Breast epithelium (tissue), 4 donors: ENCODE measurements at places on chromosomes 5 and 9. TPM values are rescaled to one million over a fixed set of nuclear protein-coding genes. Genes with fewer than 3 reads are reported as not detected.

DNA sequence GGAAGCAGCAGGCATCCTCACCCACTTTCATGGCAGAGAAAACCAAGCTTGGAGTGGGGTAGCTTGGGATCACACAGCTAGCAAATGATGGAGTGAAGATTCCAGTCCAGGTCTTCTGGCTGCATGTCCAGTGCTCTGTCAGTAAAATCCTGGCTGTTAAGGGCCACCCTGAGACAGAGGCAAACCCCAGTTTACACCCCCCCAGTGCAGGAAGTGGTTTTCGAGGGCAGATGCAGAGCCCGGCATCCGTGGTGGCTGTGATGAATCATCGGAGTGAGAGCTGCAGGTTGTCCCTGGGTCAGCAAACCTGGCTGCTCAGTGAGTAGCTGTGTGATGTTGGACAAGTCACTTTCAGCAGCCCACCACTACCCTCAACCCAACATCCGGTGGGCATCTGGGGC is 115.4 kb downstream of the RGS3 start:
- H3K4me3 ChIP-seq: no peak overlapping the region
- no peaks in the 10 kb centered on the region for H3K27me3 ChIP-seq
- H3K4me1 ChIP-seq: peaks cover 44% of the 10 kb centered on the region
- no peaks in the 10 kb centered on the region for H3K36me3 ChIP-seq
- DNase-seq: peak; percentile 78
- peak overlapping the region; percentile 89 for H3K27ac ChIP-seq

DNA sequence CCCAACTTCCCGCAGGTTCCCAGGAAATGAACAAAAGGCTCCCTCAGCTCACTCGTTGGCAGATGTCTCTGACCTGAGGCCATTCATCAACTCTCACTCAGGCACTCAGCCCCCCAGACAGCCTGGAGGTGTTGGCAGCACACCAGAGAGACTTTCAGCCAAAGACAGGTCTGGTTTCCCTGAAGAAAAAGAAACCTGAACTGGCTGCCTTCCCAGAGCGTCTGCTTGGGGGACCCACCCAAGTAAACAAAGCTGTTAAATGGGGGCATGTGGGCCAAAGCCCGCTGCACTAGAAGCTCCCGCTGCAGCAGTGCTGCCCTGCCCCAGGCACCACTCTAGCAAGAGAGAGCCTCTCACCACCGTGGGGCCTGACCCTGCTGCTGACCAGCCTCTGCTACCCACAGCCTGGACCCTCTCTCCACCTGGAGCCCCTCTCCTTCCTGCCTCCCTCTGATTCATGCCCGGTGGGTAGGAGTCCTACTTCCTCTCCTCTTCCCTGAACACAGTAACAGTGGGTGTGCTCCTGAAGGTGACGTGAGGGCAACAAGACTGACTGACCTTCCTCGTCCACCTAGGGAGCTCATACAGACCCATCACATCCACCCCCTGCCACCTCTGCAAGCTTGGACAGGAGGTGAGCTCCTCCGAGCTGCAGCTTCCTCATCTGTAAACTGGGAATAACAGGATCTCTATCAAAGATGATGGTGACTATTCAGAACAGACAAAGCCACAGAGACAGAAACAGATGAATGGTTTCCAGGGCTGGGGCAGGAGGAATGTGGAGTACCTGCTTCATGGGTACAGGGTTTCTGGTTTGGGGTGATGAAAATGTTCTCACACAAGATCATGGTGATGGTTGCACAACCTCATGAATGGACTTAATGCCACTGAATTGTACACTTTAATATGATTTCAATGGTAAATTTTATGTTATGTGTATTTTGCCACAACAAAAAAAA is 31.0 kb upstream of the GABRP start:
- H3K27ac ChIP-seq: peak overlapping the region; percentile 90
- no peak for DNase-seq
- H3K36me3 ChIP-seq: no peaks in the 10 kb centered on the region
- H3K4me3 ChIP-seq: no peak overlapping the region
- peaks cover 19% of the 10 kb centered on the region for H3K4me1 ChIP-seq
- H3K27me3 ChIP-seq: no peaks in the 10 kb centered on the region

DNA sequence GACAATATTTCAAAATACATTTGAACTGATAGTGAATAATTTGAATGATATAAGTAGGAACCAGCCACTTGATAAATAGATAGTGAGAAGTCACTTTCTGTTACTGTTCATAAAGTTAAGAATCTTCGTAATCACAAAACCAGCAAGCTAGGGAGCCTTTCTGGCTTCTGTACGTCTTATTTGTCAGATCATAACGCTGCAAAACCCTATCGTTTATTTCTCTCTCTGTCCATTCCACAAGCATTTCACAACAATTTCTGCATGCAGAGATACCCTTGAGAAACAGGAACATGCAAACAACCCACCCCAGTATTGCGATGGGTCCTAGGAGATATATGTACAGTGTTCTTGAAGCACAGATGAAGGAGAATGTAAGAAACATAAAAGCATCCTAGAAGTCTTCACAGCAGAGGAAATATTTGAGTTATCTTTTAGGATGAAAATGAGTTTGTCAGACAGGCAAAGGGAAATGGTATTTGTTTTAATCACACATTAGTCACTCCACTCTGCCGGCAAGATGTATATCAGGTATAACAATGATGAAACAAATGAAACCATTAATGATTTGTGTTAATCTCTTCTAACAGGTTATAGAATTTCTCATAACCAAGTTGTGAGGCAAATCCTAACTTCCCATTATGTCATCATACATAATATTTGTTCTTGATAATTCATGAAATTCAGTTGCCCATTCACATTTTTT is 668.7 kb upstream of the FTMT start:
- no peaks in the 10 kb centered on the region for H3K27me3 ChIP-seq
- DNase-seq: no peak
- no peaks in the 10 kb centered on the region for H3K4me1 ChIP-seq
- no peak overlapping the region for H3K4me3 ChIP-seq

GRCh38 chr5:137072361-137073115 is 426.6 kb downstream of the SPOCK1 start:
- H3K4me1 ChIP-seq: no peaks in the 10 kb centered on the region
- peak overlapping the region; percentile 21 for H3K27ac ChIP-seq
- no peak for DNase-seq

DNA sequence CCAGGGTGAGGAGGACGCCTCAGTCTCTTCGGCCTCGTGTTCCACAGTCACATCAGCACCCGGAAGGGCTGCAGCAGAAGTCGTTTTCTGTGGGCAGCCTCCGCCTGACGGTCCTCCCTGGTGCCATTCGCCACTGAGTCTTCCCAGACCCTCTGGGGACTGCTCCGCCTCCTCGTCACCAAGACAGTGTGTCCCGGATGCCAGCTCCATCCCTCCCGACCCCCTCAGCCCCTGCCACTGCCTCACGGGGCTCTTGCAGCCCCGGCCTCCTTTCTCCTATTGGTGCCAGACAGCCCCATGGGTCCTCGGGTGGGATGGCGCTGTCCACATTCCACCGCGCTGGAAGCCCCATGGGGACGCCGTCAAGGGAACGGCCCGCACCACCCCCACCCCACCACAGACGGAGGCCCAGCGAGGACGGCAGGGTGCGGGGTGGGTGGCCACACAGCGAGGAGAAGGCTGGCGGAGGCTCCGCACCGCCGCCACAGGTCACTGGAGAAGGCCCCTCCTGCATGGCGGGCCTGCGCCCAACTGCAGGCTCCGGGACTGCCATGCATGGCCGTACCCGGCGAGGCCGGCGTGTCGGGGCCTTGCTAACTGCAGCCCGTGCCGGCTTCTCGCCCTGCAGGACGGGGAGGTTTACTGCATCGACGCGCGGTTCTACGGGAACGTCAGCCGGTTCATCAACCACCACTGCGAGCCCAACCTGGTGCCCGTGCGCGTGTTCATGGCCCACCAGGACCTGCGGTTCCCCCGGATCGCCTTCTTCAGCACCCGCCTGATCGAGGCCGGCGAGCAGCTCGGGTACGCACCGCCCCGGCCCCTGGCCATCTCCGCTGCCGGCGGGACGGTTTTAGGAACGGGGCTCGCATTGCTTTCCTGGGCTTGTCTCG is 43.6 kb upstream of the CACNA1B start:
- no peaks in the 10 kb centered on the region for H3K4me1 ChIP-seq
- no peak overlapping the region for H3K27ac ChIP-seq
- H3K36me3 ChIP-seq: peaks cover 6% of the 10 kb centered on the region
- H3K27me3 ChIP-seq: no peaks in the 10 kb centered on the region

GRCh38 chr9:133774799-133775198 is 36.6 kb upstream of the SARDH start:
- no peak overlapping the region for H3K27ac ChIP-seq
- H3K36me3 ChIP-seq: no peaks in the 10 kb centered on the region
- DNase-seq: no peak
- no peaks in the 10 kb centered on the region for H3K4me1 ChIP-seq
- no peaks in the 10 kb centered on the region for H3K27me3 ChIP-seq

- no peak overlapping the region for H3K27ac ChIP-seq
- H3K4me1 ChIP-seq: no peaks in the 10 kb centered on the region
- H3K4me3 ChIP-seq: no peak overlapping the region
- H3K27me3 ChIP-seq: no peaks in the 10 kb centered on the region
- no peaks in the 10 kb centered on the region for H3K36me3 ChIP-seq
These were observed 31.4 kb downstream of the FANCC start for GRCh38 chr9:95286151-95286550.

DNA sequence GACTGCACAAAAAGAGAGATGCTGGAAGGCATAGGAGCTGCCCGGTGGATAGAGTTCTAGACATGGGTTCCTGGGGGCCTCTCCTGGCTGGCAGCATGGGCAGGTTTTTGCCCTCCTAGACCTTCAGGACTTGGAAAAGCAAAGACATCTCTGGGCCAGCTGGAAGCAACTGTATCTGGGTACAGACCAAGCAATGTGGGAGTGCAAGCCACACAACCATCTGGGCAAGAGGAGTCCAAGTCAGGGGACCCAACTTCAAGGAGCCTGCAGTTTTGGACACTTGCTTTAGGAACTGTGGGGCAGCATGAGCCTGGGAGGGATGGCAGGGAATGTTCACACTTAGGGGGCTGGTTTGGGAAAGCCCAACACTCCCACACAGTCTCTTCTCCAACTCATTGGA is 323.3 kb downstream of the GADD45G start:
- no peaks in the 10 kb centered on the region for H3K27me3 ChIP-seq
- no peak for DNase-seq

- no peak for DNase-seq
- peaks cover 74% of the 10 kb centered on the region for H3K27me3 ChIP-seq
- H3K4me3 ChIP-seq: no peak overlapping the region
These were observed 105.0 kb upstream of the PPP1R26 start for GRCh38 chr9:135374591-135374990.

GRCh38 chr9:133950192-133950591 is 41.9 kb downstream of the VAV2 start:
- DNase-seq: no peak
- H3K4me1 ChIP-seq: no peaks in the 10 kb centered on the region
- H3K27me3 ChIP-seq: no peaks in the 10 kb centered on the region
- H3K36me3 ChIP-seq: no peaks in the 10 kb centered on the region

DNA sequence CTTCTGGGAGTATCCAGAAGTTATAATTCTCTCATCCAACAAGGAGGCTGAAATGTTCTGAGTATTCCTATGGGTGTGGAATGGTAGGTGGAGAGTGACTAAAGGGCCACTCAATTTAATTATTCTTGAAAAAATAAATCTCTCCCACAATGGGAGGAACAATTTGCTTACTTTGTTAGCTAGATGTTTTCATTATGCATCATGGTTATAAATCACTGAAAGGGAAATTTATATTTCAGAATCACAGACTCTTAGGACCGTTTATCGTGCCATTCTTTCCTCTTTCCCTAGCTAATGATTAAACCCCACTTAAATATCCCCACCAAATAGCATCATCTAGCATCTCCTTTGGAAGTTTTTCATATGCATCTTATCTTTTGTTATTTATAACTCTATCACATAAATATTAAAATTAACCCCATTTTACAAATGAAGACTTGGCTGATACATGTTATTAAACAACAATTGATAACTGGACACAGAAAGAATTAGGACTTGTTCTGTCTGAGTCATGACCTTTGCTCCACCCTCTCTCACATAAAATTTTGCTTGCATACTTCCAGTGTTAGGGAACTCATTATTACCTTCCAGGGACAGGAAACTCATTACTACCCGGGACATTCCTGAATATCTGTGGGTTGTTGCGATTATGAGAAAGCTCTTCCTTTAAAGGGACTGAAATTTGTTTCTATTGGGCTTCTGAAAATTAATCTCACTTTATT is 94.9 kb upstream of the NMUR2 start:
- no peak overlapping the region for H3K27ac ChIP-seq
- H3K36me3 ChIP-seq: no peaks in the 10 kb centered on the region
- DNase-seq: no peak
- H3K27me3 ChIP-seq: no peaks in the 10 kb centered on the region
- H3K4me3 ChIP-seq: no peak overlapping the region
- no peaks in the 10 kb centered on the region for H3K4me1 ChIP-seq

GRCh38 chr5:27266184-27266583 is 227.8 kb upstream of the CDH9 start:
- H3K27ac ChIP-seq: no peak overlapping the region
- DNase-seq: no peak
- no peaks in the 10 kb centered on the region for H3K4me1 ChIP-seq

DNA sequence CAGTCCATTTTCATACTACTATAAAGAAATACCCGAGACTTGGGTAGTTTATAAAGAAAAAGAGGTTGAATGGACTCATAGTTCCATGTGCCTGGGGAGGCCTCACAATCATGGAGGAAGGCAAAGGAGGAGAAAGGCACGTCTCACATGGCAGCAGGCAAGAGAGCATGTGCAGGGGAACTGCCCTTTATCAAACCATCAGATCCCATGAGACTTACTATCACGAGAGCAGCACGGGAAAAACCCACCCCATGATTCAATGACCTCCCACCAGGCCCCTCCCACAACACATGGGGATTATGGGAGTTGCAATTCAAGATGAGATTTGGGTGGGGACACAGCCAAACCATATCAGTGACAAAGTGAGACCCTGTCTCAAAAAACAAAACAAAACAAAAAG is 19.9 kb downstream of the TRAF2 start:
- H3K36me3 ChIP-seq: no peaks in the 10 kb centered on the region
- no peak for DNase-seq
- H3K4me3 ChIP-seq: no peak overlapping the region
- no peaks in the 10 kb centered on the region for H3K27me3 ChIP-seq
- peak overlapping the region; percentile 65 for H3K27ac ChIP-seq

DNA sequence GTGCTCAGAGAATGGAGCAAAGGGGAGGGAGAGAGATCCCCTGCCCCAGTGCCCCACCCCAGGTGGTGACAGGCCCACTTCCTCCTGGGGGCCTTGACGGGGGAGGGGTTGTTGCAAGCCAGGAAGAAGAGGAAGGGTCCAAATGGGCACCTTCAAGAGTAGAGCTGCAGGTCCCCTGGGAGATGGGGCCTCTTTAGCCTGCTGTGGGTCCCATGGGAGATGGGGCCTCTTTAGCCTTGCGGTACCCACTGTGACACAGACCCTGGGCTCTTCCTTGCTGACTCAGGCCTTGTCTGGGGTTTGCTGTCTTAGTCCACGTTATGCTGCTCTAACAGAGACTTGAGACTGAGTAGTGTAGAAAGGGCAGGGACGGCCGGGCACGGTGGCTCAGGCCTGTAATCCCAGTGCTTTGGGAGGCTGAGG is 9.6 kb upstream of the TOR4A start:
- peaks cover 3% of the 10 kb centered on the region for H3K4me1 ChIP-seq
- no peaks in the 10 kb centered on the region for H3K27me3 ChIP-seq
- no peak overlapping the region for H3K4me3 ChIP-seq
- no peak for DNase-seq
- peak overlapping the region; percentile 71 for H3K27ac ChIP-seq

- peaks cover 7% of the 10 kb centered on the region for H3K4me1 ChIP-seq
- no peaks in the 10 kb centered on the region for H3K27me3 ChIP-seq
- H3K27ac ChIP-seq: no peak overlapping the region
- no peak for DNase-seq
- no peak overlapping the region for H3K4me3 ChIP-seq
- H3K36me3 ChIP-seq: no peaks in the 10 kb centered on the region
These were observed 228.9 kb downstream of the FANCC start for GRCh38 chr9:95088421-95089161.

TSSK1B gene
- 0.73 TPM for total RNA-seq

RXRA gene
- total RNA-seq: 31.5 TPM

NR2F1-AS1 gene
- total RNA-seq: 17.4 TPM

ORM2 gene
- total RNA-seq: 1.6 TPM
